ENCODE measurements at places on chromosomes 1 and 21.
A peak's percentile ranks its signal among the peaks of the same experiment; 100 is the strongest.

DNA sequence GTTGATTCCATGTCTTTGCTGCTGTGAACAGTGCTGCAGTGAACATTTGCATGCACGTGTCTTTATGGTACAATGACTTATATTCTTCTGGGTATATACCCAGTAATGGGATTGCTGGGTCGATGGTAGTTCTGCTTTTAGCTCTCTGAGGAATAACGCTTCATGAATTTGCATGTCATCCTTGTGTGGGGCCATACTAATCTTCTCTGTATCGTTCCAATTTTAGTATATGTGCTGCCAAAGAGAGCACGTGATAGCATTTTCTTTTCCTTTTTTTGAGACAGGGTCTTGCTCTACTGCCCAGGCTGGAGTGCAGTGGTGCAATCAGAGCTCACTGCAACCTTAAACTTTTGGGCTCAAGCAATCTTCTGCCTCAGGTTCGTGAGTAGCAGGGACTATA, 24.9 kb upstream of the MAP1LC3C start:
- DNase-seq: no peak

DNA sequence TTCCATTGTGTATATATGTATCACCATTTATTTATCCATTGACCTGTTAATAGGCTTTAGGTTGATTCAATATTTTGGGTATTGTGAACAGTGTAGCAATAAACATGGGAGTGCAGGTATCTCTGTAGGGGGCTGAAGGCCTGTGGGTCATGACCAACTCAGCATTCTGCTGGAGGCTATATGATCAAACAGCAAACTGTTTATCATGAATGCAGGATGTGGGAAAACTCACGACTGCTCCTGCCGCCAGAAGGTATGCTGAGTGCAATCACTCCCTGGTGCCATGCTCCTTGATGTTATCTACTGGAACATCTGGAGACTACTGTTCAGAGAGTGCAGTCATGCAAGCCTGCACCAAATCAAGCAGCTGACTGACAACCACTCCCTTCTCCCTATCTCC, 275.2 kb downstream of the COL11A1 start:
- DNase-seq: no peak

GRCh38 chr21:26794597-26795411, 50.4 kb downstream of the ADAMTS1 start:
- no peak for DNase-seq

DNA sequence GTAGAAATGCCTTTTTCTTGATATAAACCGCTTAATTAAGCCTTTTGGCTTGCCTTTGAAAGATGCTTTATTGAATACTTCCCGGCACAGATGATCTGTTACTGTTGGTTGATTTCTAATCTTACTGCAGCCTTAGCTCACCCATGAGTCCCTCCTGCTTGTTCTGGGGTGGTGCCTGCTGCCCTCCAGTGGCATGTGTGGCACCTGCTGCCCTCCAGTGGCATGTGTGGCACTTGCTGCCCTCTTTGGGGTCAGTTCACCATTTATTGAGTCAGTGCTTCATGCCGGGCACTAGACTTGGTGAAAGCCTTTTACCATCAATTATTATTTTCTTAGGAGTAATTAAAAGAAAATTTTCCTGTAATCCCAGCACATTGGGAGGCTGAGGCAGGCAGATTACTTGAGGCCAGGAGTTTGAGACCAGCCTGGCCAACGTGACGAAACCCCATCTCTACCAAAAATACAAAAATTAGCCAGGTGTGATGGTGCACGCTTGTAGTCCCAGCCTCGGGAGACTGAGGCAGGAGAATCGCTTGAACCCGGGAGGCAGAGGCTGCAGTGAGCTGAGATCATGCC, 54.3 kb downstream of the ADARB1 start:
- DNase-seq: peak; percentile 60

- no peak for DNase-seq
Observed at GRCh38 chr1:212710566-212710965, 10.9 kb upstream of the BATF3 start.

DNA sequence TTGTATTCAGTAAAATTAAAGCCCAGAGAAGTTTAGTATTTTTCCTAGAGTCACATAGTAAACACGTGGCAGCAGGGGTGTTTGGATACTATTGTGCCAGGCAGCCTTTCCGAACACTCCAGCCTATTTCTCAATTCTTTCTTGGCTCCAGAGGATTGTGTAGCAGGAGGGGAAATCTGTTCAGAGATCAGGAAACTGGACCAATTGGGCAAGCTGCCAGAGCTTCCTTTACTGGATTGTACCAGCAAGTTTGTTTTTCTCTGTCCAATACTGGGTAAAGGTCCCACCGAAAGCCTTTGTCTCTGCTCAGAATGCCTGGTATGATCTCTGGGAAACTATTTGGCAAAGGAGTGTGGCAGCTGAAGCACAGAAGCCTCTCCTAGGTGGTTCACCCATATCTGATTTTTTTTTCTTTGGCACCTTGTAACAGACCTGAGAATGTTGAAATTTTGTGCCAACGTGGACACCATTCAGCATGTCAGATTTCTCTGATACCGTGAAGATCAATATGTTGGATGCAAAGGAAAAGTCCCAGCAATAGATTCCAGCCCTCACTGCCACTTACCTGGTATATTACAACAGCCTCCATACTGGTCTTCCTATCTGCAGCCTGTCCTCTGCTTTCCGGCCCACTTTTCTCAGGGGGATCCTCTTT, 126.2 kb downstream of the FGGY start:
- no peak for DNase-seq

GRCh38 chr1:161157867-161158266, 1.4 kb upstream of the USP21 start:
- no peak for DNase-seq

- DNase-seq: no peak
Observed at GRCh38 chr1:6918186-6918924, 133.1 kb downstream of the CAMTA1 start.

- no peak for DNase-seq
Observed at GRCh38 chr1:22814176-22815042, 103.8 kb downstream of the EPHB2 start.

- no peak for DNase-seq
Observed at GRCh38 chr1:30668024-30668423, 55.4 kb downstream of the MATN1 start.

DNA sequence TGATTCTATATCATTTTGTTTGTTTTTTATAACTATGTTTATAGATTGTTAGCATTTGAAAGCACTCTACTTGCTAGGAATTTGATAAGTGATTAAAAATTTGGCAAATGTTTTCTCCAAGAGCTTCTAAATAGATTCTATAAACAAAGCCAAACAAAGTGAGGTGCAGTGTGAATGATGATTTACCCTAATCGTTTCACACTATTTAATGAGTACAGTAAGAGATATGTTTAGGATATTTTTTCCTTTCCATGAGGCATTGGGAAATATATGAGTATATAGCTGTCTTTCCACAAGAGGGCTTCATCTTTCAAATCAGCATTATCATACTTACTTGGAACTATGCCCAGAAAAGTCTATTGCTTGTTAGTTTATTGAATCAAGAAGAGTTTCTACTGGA, 277.0 kb upstream of the BRINP3 start:
- no peak for DNase-seq

- DNase-seq: no peak
Observed at GRCh38 chr1:67713057-67713846, 28.3 kb downstream of the GADD45A start.

GRCh38 chr21:26072666-26073615, 97.6 kb downstream of the APP start:
- DNase-seq: no peak

DNA sequence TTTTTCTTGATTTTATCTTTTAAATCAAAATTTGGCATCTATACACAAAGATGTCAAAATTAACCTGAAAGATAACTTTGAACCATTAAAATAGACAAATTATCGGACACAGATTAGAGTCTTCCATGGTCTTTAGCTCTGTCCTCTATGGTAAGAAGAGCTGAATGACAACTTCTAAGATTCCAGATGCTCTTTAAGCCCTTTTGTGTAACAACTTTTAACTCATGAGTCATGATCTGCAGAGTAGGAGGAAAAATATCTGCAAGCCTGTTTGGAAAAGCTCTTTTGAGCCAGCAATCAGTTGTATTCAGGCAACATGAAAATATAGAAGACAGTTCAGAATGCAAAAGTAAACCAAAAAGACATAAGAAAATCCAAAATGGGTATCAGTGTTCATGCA, 37.8 kb downstream of the TTC13 start:
- no peak for DNase-seq

DNA sequence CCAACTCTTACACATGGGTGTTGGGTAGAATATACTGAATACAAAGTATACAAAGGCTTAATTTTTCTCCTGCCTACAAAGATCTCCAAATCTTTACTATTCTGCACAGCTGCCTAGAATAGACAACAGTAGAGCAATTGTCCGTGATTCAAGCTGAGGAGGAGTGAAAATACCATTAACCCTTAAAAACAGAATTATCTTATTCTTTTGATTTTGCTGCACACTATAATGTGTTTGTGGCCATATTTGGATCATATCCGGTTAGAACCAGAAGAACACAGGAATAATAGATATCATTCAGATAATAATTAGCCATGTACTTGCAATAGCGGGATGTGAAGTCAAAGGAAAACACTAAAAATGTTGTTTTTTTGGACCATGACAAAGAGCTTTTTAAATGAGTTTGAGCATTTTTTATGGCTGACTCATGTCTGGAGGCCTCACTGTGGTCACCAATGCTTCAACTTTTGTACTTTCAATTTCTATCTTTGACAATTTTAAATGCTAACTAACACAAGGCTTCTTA, 197.6 kb upstream of the FOXD3 start:
- no peak for DNase-seq

GRCh38 chr1:169893645-169894423, at the start of gene SCYL3:
TSS of gene SCYL3 (minus strand) at chr1:169893896. CDS start at chr1:169888840, 5,056 bp downstream.
- DNase-seq: peak; percentile 83

GRCh38 chr1:115732316-115732715, 36.2 kb downstream of the CASQ2 start:
- DNase-seq: no peak

- no peak for DNase-seq
Observed at GRCh38 chr1:114062477-114063099, 83.3 kb downstream of the OLFML3 start.

- DNase-seq: no peak
Observed at GRCh38 chr1:204983881-204984280, 59.1 kb upstream of the CNTN2 start.

- no peak for DNase-seq
Observed at GRCh38 chr1:187226396-187226795, 397.6 kb downstream of the PLA2G4A start.

DNA sequence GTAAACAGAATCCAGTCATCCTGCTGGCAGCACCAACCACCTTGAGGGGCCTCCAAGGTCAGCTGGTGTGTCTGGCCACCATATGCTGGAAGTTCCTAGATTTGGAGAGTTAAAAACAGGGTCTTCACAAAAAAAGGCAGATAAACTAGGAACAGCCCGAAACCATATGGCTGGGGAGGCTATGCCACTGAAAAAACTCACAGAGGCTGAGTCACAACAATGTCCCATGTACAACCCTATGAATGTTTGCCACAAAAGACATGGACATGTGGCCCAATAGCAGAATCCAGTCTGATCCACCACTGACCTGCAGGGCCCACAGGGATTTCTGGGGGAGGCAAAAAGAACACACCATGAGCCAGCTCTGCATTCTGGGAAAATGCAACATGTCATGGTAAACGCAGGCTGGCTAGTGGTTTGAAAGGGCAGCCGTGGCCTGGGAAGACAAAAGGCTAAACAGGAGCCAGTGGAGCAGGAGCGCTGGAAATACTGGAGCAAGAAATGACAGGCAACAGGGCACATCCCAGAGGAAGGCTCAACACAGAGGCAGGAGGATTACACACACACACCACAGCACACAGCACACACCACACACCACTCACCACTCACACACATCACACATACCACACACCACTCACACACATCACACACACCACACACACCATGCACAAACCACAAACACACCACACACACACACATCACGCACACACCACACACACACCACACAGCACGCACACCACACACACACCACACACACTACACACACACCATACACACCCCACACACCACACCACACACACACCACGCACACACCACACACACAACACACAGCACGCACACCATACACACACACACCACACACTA, 55.4 kb downstream of the HSF2BP start:
- no peak for DNase-seq
